Stimulated activated CD8-positive, alpha-beta memory T cell treated with anti-CD3 and anti-CD28 coated beads, Interleukin-15, amount 100 ng/mL, for 48 hours (primary cell): ENCODE measurements at places on chromosomes 6 and 20.

DNA sequence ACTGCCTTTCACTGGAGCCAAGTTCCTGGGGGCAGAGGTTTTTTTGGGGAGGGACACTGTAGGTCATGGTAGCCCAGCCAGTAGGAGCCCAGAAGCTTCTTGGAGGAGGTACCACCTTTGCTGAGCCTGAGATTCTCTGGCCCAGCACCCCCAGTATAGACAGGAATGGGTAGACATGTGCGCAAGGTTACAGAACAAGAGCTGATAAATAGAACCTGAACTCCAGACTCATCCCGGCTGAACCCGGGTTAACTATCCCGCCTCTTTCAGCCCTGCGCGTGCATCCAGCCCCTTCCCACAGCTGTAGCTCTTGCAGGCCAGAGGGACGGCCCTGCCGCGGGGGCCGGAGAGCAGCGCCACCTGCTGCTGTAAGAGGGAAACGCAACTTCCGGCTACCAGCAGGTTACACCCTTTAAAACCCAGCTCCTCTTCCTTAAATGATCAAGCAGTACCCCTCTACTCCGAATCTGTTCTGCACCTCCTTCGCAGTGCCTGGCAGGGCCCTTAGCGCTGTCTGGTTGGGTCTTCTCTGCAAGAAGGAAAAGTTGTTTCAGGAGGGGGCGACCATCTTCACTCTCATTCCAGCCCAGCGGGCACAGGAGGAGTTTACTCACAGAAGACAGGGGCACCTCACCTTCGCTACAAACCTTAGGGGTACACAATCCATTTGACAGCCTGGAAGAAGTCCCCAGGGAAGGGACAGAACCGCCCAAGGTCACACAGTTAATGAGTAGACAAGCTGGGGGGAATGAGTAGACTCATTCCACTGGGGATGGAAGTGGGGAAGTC lies 7.5 kb downstream of the SRXN1 start:
- DNase-seq: peak; percentile 40

DNA sequence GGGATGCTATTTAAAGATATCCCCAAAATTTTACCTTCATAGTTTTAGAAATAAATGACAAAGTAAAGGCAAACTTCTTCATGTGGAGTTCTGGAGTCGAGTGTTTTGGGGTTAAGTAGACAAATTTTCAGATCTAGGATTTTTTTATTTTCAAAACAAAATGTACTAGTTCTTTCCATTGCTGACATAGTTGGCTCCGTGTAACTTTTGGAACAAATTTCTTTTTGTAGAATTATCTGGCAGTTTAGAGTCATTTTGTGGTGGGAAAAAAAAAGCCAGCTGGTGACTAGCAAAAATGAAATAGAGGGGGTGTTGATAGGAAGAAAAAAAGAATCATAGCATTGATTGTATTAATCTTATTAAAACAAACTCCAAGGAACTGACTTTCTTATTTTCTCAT lies 131.6 kb upstream of the TCF21 start:
- DNase-seq: no peak

- DNase-seq: no peak
Measured at GRCh38 chr6:109945091-109945490, 33.0 kb upstream of the GPR6 start.

DNA sequence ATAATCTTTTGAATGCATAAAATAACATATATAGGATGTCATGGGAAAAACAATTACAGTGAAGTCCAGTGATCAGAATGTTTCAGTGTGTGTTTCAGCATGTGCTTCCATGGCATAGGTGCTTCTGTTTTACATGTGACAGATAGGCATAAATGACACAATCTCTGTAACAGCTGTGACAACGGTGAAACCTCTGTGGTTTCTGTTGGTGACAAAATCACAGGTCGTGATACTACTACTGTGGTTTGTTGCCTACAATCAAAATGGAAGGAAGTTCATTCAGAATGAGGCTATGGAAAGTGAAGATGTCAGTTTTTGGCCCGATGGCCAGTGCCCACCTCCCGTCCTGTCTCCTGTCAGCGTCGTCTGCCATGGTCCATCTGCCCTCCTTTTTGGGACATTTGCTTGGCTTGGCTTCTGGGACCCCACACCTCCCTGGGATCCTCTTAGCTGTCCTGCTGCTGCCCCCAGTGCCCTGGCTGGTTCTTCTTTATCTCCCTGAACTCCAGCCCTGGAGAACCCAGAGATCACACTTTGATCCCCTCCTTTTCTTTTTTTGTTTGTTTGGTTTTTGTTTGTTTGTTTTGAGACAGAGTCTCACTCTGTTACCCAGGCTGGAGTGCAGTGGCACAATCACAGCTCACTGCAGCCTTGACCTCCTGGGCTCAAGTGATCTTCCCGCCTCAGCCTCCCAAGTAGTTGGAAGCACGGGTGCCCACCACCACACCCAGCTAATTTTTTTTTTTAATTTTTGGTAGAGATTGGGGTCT lies 79.3 kb upstream of the NAA20 start:
- peak; percentile 15 for DNase-seq

DNA sequence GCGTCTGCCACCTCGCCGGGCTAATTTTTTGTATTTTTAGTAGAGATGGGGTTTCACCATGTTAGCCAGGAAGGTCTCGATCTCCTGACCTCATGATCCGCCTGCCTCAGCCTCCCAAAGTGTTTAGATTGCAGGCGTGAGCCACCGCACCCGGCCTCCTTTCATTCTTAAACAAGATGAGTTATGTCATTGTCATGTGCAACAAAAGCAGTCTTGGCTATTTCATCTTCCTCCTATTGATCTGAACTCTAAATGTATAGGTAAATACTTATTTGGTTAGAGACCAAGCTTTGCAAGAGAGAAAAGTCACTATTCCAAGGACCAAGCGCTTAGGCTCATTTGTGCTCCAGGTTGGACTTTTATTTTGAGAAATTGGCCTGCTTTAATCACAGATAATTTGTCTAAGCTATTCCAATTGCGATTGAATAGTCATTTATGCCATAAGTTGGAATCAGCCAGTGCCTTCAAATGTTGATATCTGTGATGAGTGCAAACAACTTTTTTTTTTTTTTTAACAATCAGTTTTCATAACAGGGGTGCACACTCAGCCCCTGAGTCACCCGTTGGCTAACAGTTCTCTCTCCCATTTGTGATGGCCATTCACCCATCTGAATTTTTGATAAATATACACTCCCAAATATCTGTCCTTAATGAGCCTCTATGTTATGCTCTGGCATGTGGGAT lies 167.3 kb downstream of the BCAS1 start:
- DNase-seq: no peak

DNA sequence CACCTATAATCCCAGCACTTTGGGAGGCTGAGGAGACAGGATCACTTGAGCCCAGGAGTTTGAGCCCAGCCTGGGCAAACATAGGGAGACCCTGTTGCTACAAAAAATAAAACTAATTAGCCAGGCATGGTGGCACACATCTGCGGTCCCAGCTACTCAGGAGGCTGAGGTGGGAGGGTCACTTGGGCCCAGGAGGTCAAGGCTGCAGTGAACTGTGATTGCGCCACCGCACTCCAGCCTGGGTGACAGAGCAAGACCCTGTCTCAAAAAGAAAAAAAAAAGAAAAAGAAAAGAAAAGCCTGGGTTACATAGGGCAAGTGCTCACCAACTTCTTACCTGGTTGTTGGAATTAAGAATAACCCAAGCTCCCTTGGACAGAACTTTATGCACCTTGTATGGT lies 14.6 kb upstream of the MYB start:
- DNase-seq: no peak
